ENCODE measurements at places on chromosomes 4 and X. TPM values are rescaled to one million over a fixed set of nuclear protein-coding genes. Genes with fewer than 3 reads are reported as not detected.

RIPPLY1 gene
- not detected for total RNA-seq

ARHGAP36 gene
- total RNA-seq = not detected

IL1RAPL1 gene
- total RNA-seq = 0.24 TPM

P2RY8 gene
- 5.5 TPM for total RNA-seq

ZNF630 gene
- total RNA-seq = 7.7 TPM

PABPC1L2B gene
- not detected for total RNA-seq

ADGRG2 gene
- total RNA-seq = 1.7 TPM

PRR27 gene
- not detected for total RNA-seq
